Muscle of leg (tissue), 16 donors: ENCODE measurements at places on chromosomes 2 and 18. TPM values are rescaled to one million over a fixed set of nuclear protein-coding genes. Genes with fewer than 3 reads are reported as not detected.

DNA sequence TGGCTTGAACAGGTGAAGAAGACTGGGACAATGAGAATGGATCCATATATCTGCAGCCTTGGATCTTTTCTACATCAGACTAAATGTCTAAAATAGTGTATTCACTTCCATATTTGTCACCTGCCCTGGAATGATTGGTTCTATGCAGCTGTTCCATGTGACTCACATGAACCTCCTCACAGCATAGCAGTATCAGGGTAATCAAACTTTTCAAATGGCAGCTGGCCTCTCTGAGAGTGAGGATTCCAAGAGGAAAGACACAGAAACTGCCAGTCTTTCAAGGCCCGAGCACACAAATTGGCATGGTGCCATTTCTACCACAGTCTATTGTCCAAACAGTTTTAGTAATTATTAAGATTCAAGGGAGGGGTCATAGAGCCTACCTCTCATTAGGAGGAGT is 859.3 kb downstream of the BCL11A start:
- H3K4me1 ChIP-seq: peaks cover 7% of the 10 kb centered on the region
- no peak overlapping the region for H3K27ac ChIP-seq
- H3K27me3 ChIP-seq: no peaks in the 10 kb centered on the region
- H3K36me3 ChIP-seq: no peaks in the 10 kb centered on the region

DNA sequence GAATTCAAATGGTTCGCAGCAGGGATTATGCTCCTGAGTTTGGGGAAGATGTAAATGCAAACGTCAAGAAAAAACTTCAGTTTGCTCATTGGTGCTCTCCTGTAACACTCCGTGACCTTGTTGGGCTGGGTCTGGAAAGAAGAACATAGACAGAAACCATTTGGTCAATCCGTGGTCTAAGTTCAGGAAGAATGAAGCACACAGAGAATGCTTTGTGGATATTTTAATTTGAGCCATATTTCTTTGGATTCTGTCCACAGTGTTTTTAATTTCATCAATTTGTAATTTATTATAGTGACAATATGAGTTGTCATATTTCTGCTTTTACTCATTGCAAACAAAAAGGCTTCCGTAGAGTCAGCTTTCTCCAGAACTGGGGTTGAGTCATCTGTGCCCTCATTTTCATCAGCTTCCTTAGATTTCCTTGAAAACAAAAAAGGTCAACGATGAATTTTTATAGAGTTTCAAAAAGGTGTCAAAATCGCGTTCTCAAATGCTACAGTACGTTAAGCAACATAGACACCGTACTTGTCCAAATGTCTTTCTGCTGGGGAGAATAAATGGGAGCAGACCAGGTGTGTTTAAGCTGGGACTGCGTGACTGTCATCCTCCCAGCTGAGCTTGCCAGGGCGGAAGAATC is 606.4 kb downstream of the RNF144A start:
- H3K36me3 ChIP-seq: no peaks in the 10 kb centered on the region
- no peak overlapping the region for H3K27ac ChIP-seq
- H3K27me3 ChIP-seq: peaks cover 2% of the 10 kb centered on the region
- DNase-seq: no peak

DNA sequence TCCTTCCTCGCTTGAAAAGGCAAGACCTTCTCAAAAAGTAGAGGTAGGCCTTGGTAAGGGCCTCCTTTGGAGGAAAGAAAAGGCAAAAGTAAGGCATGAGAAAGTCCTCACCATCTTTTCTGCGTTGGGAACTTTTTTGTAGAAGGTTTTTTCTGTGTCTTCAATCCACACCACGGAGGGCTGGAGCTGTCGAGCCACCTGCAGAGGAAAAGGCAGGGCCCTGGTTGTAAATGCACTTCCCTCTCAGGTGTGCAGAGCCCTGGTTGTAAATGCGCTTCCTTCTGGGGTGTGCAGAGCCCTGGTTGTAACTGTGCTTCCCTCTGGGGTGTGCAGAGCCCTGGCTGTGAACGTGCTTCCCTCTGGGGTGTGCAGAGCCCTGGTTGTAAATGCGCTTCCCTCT is 80.2 kb upstream of the ASB18 start:
- H3K27me3 ChIP-seq: peaks cover 6% of the 10 kb centered on the region
- DNase-seq: no peak
- H3K36me3 ChIP-seq: no peaks in the 10 kb centered on the region
- H3K4me3 ChIP-seq: no peak overlapping the region
- H3K4me1 ChIP-seq: peaks cover 13% of the 10 kb centered on the region

- H3K4me3 ChIP-seq: no peak overlapping the region
- no peaks in the 10 kb centered on the region for H3K36me3 ChIP-seq
Measured at GRCh38 chr18:77635451-77635850, 385.8 kb downstream of the GALR1 start.

DNA sequence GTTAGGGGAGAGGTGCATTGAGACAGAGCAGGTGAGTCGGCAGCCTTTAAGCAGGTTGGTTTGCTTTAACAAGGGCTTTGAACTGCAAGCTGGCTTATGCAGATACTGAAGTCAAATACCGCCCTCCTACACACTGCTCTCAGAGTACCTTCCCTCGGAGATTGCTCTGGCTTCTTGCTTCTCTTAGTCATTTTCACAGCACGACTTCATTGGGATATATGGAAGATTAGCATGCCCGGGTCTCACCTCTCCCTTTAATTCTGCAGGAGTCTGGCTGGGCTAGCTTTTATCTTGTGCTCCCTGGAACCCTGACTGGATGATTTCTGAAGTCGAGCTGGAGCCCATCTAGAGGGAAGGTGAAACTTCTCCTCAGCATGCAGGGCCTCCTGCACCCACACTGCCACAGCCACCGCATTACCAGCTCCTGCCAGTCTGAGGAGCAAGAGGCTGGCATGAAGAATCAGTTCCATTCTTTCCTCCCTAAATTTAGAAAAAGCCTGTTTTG is 395.5 kb upstream of the HNRNPA3 start:
- no peak overlapping the region for H3K4me3 ChIP-seq
- H3K27ac ChIP-seq: no peak overlapping the region

DNA sequence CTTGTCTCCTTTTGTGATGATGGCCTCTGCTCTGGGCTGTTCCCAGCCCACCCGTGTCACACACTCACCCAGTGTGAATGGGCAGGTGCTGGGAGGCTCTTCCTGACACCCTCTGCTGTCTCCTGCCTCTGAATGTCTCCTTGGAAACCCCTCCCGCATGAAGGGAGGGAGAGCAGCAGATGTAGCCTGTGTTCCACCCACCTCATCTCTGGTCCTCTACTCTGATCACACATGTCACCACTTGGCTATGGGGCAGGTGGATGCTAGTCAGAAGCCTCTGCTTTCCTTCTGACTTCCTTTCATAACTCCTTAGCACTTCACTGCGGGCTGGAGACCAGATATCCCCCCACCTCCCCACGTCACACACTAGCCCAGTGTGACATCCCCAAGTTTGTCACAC is 23.9 kb downstream of the EFR3B start:
- H3K27ac ChIP-seq: no peak overlapping the region
- H3K4me3 ChIP-seq: no peak overlapping the region
- no peaks in the 10 kb centered on the region for H3K36me3 ChIP-seq

GRCh38 chr18:69885841-69886531 is 61.7 kb downstream of the CD226 start:
- no peaks in the 10 kb centered on the region for H3K36me3 ChIP-seq
- H3K27me3 ChIP-seq: no peaks in the 10 kb centered on the region
- no peaks in the 10 kb centered on the region for H3K4me1 ChIP-seq
- H3K4me3 ChIP-seq: no peak overlapping the region
- H3K27ac ChIP-seq: no peak overlapping the region

DNA sequence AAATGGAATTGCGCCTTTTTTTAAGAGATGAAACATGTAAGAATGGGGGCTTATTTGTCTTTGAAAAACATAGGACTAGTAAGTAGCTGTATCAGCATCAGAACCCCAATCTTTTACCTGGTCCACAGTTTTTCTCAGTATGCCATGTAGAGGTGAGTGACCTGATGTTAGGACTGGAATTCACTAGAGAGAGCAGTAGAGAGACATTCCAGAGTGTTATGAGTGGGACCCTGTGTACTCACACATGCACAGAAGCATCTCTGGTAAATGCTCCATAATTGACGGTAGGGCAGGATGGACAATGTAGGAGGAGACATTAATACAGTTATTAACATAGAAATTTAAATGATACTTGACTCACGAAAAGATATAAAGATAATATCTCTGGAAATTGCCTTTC is 1.4 kb upstream of the GALNT13 start:
- H3K27ac ChIP-seq: no peak overlapping the region
- H3K4me1 ChIP-seq: peaks cover 8% of the 10 kb centered on the region
- no peaks in the 10 kb centered on the region for H3K36me3 ChIP-seq

GRCh38 chr2:5442736-5443135 is 249.4 kb upstream of the SOX11 start:
- H3K36me3 ChIP-seq: no peaks in the 10 kb centered on the region
- H3K4me1 ChIP-seq: no peaks in the 10 kb centered on the region
- no peaks in the 10 kb centered on the region for H3K27me3 ChIP-seq
- no peak overlapping the region for H3K4me3 ChIP-seq

DNA sequence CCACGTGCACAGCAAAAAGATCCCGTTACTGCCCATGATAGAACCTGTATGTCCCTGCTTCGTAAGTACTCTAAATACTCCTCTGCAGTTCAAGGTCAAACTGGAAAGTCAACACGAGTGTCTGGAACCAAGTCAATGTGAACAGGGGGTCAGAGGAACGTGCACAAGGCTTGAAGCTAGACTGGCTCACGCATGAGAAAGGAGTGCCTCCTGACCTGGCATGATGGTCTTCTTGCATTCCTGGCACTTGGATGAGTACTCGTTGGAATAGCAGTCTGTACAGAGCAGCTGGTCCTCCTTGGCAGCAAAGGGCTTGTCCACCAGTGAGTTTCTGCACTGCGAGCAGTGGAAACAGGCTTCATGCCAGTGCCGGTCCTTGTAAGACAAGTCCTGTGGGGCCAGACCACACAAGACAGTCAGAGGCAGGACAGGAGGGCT is 25.5 kb downstream of the FHL2 start:
- H3K4me1 ChIP-seq: peaks cover 65% of the 10 kb centered on the region
- DNase-seq: peak; percentile 80
- H3K36me3 ChIP-seq: peaks cover 11% of the 10 kb centered on the region
- no peak overlapping the region for H3K27ac ChIP-seq

GRCh38 chr18:79962835-79963657 is 1.4 kb upstream of the HSBP1L1 start:
- H3K4me3 ChIP-seq: no peak overlapping the region
- no peak overlapping the region for H3K27ac ChIP-seq
- no peak for DNase-seq
- H3K4me1 ChIP-seq: peaks cover 14% of the 10 kb centered on the region
- peaks cover 25% of the 10 kb centered on the region for H3K27me3 ChIP-seq

GRCh38 chr2:54941248-54941984 is 108.8 kb downstream of the RTN4 start:
- H3K4me3 ChIP-seq: no peak overlapping the region
- no peak for DNase-seq
- H3K36me3 ChIP-seq: no peaks in the 10 kb centered on the region

GRCh38 chr2:227030789-227031188 is 133.2 kb downstream of the COL4A4 start:
- H3K4me3 ChIP-seq: no peak overlapping the region

DNA sequence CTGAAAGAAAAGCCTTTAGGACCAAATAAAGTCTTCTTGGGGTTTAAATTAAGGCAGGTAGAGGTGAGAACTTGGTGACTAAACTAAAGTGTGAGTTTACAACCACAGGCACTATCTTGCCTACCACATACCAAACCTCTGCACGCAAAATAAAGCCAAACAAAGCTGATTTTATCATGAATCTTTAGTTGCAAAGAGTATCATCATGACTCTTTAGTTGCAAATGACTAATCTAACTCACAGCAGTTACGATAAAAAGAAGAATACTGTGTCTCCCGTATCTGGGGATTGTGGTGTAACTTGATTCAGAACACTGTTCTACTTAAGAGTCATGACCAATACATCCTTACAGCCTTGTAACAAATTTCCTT is 11.2 kb downstream of the CFAP210 start:
- H3K36me3 ChIP-seq: no peaks in the 10 kb centered on the region
- H3K27me3 ChIP-seq: no peaks in the 10 kb centered on the region
- DNase-seq: no peak
- no peak overlapping the region for H3K27ac ChIP-seq
- H3K4me1 ChIP-seq: no peaks in the 10 kb centered on the region

DNA sequence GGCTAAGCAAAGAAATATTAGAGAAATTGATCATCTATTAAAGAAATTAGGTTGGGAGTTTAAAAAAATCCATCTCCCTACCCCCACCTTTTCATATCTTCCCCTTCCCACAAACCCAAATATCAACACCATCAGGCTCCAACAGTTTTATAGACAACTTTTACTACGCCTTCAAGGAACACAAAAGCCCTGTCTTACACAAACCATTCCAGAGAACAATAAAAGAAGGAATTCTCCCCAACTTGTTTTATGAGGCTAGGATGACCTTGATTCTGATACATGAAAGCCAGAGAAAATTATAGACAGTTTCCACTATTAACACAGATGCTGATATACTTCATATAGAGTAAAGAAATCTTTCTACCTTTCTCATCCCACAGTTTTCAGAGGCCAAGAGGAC is 211.6 kb downstream of the OSR1 start:
- DNase-seq: no peak
- H3K27me3 ChIP-seq: no peaks in the 10 kb centered on the region
- no peak overlapping the region for H3K27ac ChIP-seq
- H3K4me3 ChIP-seq: no peak overlapping the region

DNA sequence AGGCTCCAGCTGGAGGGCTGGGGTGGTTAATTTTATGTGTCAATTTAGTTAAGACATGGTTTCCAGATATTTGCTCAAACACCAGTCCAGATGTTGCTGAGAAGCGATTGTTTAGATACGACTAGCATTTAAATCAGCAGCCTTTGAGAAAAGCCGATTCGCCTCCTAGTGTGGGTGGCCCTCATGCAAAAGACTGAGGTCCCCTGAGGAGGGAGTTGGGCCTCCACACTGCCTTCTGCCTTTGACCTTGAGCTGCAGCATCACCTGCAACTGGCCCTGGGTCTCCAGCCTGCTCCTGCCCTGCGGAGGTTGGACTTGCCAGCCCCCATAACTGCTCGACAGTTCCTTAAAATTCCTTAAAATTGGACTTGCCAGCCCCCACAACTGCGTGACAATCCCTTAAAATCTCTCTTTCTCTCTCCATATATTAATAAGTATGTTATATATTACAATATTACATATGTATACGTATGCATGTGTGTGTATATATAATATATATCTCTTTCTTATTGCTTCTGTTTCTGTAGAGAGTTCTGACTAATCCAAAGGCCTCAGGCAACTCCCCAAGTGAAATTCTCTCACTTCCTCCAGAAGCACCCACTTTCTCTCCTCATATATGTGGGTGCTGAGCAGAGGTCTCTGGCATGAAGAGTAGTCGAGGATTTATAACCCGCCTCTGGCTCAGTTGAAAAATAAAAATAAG is 14.4 kb downstream of the FBLN7 start:
- no peak for DNase-seq
- H3K36me3 ChIP-seq: no peaks in the 10 kb centered on the region
- no peaks in the 10 kb centered on the region for H3K27me3 ChIP-seq
- H3K27ac ChIP-seq: no peak overlapping the region
- no peak overlapping the region for H3K4me3 ChIP-seq

The SPC25 gene
- 5.3 TPM for total RNA-seq

The KLHL30 gene
- total RNA-seq: 16.2 TPM
